ENCODE measurements at places on chromosomes 2 and 18.

DNA sequence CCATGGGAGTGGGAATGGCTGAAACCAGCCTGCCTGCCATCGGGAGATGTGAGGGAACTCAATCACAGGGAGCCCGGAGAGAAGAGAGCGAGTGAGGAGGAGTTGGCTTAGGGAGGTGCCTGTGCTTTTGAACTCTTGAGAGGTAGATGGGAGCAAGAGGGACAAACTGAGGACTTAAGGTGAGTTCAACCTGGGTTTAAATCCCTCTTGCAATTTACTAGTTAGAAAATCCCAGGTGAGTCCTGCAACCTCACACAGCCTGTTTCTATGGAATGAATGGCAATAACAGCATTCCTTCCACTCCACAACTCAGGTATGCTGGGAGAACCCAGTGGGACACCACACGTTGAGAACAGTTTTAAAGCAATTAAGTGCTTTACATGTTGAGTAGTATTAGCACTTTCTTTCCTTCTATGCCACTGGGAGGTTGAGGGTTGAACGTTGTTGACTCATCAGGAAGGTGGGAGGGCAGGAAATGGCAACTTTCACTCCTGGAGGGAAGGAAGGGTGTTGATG lies 57.3 kb downstream of the VIT start:
- DNase-seq: no peak

GRCh38 chr2:65113229-65113628 lies 16.7 kb downstream of the RAB1A start:
- no peak for DNase-seq

DNA sequence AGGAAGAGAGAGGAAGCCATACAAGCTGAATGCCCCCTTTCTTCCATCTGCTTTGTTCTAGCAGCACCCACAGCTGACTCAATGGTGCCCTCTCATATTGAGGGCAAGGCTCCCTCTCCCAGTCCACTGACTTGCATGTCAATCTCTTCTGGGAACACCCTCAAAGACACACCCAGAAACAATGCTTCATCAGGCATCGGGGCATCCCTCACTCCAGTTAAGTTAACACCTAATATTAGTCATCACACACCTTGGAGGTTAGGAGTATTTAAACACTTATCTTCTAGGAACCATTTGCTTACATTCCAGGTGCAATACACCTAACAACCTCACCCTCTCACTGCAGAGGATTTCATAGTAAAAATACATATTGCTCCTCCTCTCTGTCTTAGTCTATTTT lies 993.5 kb upstream of the DDX18 start:
- no peak for DNase-seq

GRCh38 chr2:145777297-145777696 lies 1257.4 kb upstream of the ZEB2 start:
- no peak for DNase-seq

GRCh38 chr18:688323-688722 lies 24.1 kb downstream of the ENOSF1 start:
- DNase-seq: no peak

GRCh38 chr2:83069724-83070123 lies 1389.4 kb downstream of the SUCLG1 start:
- DNase-seq: peak; percentile 23

GRCh38 chr18:3794537-3795348 lies 344.8 kb downstream of the TGIF1 start:
- DNase-seq: no peak

DNA sequence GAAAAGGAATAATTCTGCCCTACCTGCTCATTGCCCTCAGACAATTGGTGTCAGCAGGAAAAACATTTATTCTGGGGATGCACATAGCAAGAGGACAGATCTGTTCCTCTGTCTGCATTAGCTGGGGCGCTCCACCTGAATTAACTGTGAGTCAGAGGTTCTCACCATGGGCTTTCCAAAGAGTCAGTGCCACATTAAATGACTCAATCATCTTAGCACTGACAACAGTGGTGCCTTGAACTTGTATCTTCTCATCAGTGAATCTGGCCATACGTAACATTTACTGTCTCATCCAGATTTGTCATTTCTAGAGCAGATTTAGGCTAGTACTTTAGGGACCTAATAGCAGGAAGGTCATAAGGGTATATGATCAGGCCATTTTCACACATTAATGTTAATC lies 358.1 kb upstream of the CRIM1 start:
- DNase-seq: no peak

DNA sequence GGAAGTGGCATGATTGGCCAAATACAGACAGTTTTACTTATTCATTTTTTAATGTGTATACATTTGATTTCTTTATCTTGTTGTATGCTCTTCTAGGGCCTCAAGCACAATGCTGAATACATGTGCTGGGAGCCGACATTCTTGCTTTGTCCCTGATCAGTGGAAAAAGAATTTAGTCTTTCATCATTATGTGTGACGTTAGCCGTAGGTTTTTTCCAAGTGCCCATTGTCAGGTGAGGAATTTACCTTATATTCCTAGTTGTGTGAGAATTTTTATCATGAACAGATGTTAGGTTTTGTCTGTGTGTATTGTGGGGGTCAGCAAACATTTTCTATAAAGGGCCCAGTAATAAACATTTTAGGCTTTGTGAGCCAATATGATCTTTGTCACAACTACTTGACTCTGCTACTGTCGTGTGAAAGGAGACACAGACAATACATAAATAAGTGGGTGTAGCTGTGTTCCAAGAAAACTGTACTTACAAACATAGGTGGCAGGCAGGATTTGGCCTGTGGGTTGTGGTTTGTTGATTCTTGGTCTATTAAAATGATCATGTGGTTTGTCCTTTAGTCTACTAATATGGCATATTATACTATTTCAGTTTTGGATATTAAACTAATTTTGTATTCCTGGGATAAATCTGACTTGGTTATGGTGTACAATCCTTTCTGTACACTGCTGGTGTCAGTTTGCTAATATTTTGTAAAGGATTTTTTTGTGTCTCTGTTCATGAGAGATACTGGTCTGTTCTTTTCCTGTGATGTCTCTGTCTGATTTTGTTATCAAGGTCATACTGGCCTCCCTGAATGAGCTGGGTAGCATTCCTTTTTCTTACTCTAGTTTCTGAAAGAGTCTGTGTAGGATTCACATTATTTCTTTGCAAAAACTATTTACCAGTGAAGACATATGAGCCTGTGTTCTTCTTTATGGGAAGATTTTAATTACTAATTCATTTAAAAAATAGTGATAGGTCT lies 132.2 kb upstream of the SMAD7 start:
- no peak for DNase-seq

DNA sequence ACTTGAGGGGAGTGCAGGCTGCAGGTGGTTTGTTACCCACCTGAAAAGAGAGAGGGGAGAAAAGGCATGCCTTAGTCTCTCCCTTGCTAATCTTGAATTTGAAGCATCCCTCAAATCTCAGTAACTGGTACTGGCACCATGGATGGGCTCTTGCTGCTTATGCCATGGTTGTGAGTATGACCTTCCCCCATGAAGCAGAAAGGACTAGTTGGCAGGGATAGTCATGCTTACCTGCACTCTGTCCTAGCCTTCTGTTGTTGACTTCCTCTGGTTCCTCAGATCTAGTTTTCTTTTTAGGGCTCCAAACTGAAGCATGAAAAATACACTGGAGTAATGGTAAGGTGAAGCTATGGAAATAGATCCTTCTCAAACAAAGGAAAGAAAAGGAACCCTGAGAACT lies 191.2 kb downstream of the SPAG16 start:
- no peak for DNase-seq

DNA sequence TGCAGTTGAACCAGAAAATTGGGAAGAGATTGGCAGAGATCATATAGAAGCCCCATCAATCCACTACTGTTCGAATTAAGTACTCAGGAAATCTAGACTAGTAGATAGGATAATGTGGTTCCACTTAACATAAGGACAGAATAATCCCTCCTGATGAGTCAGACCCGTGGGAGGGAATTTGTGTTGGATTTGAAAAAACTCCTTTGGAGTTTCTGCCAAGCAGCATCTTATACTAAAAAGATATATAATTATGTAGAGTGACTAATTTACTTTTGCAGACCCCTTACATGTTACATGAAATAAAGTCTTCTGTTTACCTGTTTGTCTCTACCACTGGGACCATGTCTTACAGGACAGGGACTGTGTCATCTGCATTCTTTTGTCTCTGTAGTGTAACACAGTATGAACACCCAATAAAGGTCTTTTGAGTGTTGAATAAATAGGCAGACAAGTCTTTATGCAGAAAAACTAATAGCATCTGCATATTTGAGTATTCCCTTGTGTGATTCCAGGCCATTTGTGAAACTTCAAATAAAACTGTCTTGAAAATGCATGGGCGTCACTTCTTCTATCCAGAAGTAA lies 122.6 kb upstream of the DNAJC10 start:
- no peak for DNase-seq

GRCh38 chr2:147709655-147710054 lies 135.2 kb upstream of the ACVR2A start:
- no peak for DNase-seq

DNA sequence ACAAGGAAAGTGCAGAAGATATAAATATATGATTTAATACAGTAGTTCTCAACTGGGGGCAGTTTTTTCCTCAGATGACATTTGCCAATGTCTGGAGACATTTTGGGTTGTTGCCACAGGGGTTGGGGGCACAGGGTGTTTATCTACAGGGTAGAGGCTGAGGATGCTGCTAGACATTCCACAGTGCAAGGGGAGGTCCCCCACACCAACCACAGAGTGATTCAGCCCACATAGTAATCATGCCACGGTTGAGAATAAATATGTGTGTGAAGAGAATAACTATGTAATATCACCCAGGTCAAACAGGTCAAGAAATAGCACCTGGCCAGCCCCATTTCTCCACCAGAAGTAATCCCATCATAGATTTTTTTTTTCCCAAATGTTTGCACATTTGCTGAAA lies 17.9 kb downstream of the DYSF start:
- DNase-seq: no peak

DNA sequence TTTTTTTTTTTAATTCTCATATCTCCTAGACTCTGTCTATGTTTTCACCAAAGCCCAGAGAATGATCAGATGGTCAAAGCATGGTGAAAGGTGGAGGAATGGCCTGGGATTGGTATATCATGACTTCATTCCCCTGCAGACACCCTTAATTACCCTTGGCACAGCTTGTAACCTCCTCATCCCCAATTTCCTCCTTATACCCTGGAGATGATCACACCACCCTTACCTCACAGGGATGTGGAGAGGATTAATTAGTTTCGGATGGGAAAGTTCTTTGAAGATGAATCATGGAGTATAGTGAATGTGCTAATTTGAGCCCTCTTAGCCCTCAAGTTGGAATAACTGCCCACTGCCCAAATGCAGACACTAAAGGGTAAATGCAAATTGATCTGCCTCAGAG lies 138.0 kb upstream of the LYPD6 start:
- DNase-seq: no peak

DNA sequence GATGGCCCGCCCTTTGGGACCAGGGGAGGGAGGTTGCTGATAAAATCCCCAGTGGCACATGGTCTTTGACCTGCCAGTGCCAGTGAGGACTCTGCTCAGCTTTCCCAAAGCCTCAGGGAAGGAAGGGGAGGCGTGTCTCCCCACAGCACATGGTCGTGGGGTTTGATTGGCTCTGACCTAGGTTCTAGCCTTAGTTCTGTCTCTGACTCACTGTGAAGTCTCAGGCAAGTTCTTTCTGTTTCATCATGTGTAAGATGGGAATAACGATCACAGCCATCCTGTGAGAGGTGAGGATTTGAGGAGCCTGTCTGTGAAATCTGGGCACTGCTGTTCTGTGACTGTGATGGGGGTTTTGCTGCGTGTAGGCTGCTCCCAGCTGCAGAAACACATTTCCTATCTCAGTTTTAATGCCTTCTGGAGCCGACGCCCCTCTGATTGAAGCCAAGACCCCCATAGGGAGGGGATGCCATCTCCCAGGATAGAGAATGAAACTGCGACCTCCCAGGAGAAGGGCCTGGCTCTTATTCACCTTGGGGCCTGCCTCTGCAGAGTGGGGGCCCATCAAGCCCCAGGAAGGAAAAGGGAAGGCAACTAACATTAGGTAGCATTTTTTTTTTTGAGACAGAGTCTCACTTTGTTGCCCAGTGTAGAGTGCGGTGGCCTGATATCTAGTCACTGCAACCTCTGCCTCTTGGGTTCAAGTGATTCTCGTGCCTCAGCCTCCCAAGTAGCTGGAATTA lies 84.0 kb downstream of the DDX1 start:
- no peak for DNase-seq

GRCh38 chr2:234674781-234675201 lies 177.9 kb upstream of the ARL4C start:
- DNase-seq: no peak
